ENCODE measurements at places on chromosomes 3 and 15.

- no peak for DNase-seq
These were observed 141.6 kb upstream of the KBTBD8 start for GRCh38 chr3:66856533-66856932.

GRCh38 chr3:47414666-47415587 lies 34.1 kb downstream of the PTPN23 start:
- no peak for DNase-seq

DNA sequence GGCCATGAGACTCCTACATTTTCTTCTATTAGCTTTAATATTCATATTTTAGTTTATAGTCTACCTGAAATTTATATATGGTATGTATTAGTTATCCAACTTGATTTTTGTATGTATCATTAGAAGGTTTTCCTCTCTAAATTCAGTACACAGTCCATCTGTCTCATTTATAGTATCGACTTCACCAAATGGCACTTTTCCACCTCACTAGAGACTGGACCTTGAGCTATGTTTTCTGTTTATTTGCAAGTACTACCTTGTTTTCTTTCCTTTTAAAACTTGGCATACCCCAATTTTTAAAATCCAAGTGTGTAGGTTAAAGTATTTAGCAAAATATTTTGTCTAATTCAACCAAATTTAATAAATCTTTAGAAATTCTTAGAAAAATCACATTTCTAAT lies 1137.5 kb downstream of the NSUN3 start:
- DNase-seq: no peak

DNA sequence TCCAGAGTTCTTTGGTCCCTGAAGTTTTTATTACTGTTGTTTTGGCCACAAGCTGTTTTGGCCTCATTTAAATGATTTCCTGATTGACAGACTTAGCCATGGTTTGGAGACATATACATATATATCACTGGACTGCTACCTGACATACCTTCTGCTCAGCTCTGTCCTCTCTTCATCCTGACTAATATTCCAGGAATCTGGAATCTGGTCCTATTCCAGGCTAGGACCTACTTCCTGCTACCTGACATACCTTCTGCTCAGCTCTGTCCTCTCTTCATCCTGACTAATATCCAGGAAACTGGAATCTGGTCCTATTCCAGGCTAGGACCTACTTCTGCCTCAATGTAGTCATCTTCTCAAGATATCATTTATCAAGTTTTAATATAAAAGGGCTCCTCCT lies 724.4 kb upstream of the ROBO1 start:
- DNase-seq: no peak

- peak; percentile 30 for DNase-seq
These were observed 500.4 kb downstream of the SHQ1 start for GRCh38 chr3:72347819-72348319.

GRCh38 chr15:75107908-75108838 lies 84.8 kb downstream of the PPCDC start:
- no peak for DNase-seq

DNA sequence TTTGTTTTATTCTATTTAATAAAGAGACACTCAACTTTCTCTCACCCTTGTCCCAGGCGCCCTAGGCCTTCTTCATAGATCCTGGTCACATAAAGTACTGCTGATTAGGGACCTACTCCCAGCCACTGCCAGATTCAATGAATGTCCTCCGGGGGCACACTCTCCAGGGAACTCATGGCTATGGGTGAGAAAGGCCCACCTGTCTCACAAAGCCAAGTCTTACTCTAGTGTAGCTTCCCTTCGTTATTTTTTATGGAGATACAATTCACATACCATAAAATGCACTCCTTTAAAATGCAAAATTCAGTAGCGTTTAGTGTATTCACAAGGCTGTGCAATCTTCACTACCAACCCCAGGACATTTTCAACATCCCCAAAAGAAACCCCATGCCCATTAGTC lies 87.8 kb downstream of the ADCY5 start:
- no peak for DNase-seq

DNA sequence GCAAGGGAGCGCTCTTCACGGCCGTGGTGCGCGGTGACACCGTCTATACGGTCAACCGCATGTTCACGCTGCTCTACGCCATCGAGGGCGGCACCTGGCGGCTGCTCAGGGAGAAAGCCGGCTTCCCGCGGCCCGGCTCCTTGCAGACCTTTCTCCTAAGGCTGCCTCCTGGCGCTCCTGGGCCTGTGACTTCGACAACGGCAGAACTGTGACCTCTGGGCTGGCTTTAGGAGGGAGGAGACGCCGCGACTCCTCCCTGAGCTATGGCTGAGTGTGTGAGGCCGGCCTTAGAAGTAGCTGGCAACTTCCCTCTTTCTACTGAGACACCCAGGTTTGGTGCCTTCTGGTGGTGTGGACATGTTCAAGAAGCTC lies 1.4 kb downstream of the KBTBD13 start:
- DNase-seq: peak; percentile 18

GRCh38 chr3:187845826-187846225 lies 100.6 kb upstream of the BCL6 start:
- no peak for DNase-seq

DNA sequence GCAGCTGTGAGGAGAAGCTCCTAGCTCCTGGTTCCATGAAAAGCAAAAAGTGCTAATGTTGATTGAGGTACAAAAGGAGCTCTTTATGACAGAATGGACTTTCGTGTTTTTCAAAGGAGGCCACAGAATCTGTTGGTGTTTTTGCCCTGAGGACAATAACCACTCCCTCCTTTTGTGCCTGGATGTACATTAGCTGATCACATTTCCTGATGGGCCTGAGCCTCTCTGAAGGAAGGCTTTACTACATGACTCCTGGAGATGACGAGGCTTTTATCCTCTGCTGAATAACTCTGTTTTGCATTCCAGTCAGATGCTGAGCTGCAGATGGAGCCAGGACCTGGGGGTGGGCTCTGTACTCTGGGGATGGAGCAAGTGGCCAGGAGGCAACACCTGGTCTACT lies 301.9 kb downstream of the CACNA2D3 start:
- no peak for DNase-seq

GRCh38 chr3:188188911-188189310 lies 35.0 kb downstream of the LPP start:
- DNase-seq: no peak

DNA sequence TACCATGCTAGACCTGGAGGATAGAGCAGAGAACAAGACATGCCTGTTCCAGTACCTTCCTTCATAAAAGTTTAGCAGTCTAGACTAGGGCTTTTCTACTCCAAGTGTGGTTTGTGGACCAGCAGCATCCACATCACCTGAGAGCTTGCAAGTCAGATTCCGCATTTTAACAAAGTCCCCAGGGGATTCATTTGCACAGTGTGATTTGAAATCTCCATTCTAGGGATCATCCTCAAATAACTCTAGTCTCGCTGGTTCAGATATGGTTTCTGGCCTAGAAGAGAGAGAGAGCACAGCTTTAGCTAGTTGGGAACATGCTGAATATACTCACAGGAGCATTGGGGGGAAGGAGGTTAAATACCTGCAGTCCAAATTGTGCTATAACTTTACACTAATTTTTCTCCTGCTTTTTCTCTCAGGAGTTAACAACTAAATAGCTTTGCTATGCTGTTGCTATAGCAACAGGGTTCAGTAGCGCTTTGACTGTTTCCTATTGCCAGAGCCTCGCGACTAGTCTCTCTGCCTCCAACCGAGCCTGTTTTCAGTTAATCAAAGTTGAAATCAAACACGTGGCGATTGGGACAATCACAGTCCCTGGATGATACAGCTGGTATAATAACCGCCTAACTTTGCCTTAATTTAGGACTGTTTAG lies 64.0 kb upstream of the RASGRF1 start:
- no peak for DNase-seq

DNA sequence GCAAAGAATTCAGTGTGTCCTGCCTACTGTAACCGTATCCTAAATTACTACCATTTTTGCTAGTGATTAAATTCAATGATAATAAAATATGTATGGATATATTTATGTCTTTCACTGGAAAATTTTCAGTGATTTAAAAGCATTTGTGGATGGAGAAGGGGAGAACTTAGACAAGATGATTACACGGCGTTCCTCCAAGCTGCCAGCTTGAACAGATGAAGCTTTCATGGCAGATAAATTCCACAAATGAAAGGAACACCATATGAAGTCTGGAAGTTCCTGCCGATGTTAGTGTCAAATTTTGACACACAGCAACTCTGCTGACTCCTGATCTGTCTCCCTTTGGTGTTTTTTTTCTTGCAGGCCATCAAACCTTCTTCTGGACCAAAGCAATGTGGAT lies 364.7 kb downstream of the EPHA3 start:
- no peak for DNase-seq

DNA sequence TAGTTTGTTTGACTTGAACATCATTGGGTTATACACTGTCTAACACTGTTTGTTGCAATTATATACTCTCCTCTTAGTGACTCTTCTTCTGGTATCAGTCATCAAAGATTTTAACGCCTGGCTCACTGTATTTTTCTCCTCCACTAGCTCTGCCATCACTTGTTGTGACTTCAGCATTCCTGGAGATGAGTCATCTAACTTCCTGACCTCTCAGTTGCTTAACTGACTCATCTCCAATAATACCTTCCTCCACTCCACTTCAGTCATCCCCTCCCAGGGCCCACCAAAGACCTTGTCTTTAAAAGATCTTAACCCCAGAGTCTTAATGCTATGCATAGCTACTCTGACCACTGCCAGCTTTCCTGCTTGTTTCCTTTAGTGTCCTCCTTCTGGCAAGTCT lies 28.6 kb upstream of the CLSTN2 start:
- no peak for DNase-seq

DNA sequence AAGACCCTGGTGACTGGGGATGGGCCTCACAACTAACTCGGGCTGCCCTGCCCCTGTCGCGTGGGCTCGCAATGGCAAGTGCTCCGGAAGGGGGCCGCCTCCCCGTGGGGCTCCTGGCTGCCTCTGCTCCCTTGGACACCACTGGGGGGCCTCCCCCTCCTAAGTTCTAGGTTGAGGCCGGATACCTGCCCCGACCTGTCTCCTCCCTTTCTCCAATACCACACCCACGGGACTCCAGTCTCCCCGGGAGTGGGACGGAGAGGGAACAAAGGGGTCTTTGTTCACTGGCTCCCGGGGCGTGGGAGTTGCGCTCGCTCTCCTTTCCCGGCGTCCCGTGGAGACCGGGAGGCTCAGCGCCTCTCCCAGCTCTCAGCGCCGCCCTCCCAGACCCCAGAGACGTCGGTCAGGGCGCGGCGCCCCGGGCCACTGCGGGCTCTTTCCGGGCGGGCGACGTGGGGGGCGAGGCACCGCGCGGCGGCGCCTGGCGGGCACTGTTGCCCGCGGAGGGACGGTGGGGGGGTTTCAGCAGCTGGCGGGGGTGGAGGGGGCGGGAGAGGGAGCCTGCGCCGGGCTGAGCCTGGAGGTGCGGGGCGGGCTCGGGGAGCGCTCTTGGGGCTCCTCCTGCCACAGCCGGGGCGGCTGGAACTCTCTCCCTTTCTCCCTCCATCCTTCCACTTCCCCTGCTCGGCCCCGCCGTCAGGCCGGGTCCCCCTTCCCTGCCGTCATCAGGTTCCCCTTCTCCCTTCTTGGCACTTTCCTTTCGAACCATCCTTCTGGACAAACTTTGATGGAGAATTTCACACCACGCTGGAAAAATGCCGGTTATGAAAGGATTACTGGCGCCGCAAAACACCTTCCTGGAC lies at the start of gene KCNH8:
Gene KCNH8, plus strand, starts transcription at position 606 of the 863 bp plus-strand sequence. Its CDS starts 210 bp downstream, at position 816.
- no peak for DNase-seq

DNA sequence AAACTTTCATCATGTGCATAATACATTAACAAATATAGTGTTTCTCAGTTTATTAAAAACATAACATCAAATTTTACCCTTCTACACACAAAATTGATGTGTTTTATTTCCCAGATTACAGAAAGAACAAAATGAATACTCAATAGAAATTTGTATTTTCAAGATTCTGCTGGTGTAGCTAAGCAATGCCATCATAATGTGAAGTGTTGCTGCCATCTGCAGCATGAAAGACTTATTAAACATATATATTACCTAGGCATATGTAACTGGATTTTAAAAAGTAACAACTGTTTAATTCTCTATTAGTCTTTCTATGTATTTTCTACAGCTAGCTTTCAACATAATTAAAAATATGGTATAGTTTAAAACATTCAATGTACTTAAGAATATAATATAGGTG lies 27.5 kb downstream of the PLSCR5 start:
- DNase-seq: peak; percentile 16
